ENCODE measurements at places on chromosomes 13 and 19.
A peak's percentile ranks its signal among the peaks of the same experiment; 100 is the strongest.

- DNase-seq = no peak
Measured at GRCh38 chr13:48708764-48709163, 55.0 kb downstream of the CYSLTR2 start.

DNA sequence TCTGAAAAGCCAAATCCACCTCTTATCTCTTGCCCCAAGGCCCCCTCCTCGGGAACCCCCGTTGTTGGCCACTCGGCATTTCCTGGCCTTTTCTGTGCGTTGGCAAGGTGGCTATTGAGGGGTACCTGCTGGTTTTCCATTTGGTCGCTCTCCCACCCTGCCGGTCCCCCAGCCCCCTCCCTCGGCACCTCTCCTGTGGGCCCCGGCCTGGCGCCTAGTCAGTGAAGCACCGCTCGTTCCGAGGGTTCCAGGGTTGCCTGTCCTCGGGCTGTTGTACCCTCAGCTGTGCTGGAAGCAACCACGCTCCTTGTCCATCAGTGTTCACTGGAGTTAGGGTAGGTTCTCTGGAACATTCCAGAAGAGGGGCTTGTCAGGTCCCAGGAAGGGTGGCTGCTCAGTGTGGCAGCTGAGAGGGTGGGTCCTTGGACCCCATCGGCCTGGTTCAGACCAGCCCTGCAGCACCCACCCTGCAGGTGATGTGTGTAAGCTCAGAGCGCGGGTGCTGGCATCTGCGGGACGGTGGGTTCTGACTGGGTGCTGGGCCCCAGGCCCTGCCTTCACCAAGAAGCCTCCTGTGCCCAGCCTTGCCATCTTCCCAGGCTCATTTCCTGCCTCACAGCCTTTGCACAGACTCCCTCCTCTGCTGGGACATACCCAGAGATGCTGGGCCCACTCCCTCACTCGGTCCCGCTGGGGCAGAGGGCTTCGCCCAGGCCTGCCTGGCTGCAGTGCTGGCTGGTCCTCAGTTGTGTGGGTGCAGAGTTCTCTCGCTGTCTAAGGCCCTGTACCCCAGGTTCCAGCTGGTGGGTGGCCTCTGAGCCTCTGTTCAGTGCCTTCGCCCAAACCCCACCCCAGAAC, 21.3 kb downstream of the NKPD1 start:
- no peak for DNase-seq

DNA sequence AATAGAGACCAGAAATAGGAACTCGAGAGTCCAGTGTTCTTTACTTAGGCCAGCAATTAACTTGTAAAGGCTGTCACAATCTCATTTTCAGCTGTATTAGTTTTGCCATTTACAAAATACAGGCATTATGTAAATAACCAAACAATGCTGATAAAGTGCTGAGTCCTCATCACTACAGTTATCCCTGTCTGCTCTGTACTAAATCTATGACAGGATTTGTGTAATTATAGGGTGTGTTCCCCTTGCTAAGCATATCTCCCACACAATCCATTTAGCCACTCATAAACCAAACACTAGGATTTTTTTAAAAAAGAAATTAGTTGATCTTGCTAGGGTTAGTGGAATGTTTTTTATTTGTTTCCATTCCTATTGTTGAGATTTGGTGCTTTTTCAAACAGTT, 23.2 kb downstream of the PDX1 start:
- no peak for DNase-seq

GRCh38 chr19:33211794-33212435, 13.7 kb downstream of the SLC7A10 start:
- no peak for DNase-seq

GRCh38 chr19:13150187-13150930, at the start of the genes IER2 and STX10:
Gene IER2 (plus strand): TSS chr19:13150411. CDS start chr19:13153187, 2,776 bp downstream.
Gene STX10 (minus strand): TSS chr19:13150375. CDS start chr19:13150173, 202 bp downstream.
- DNase-seq = peak; percentile 94

- DNase-seq = no peak
Measured at GRCh38 chr19:20472854-20473253, 92.7 kb downstream of the ZNF737 start.

GRCh38 chr13:45516757-45517156, 52.0 kb downstream of the COG3 start:
- DNase-seq = no peak

DNA sequence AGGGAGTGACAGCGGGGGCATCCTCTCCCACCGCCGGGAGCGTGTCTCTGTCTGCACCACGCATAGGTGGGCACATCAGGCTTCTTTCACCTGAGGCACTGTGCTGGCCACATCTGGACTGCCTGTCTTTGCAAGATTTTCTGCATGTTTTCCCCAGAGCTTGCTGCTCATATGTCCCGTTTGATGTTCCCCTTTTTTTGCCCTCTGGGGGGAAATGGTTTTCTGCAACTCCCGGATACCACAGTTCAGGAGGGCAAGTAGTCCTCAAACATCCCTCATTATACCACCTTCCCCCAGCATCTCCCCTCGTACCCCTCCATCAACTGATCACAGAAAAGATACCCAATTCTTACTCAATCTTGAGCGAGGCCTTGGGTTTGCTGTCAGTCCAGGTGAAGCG, 168.0 kb downstream of the PAN3 start:
- no peak for DNase-seq

DNA sequence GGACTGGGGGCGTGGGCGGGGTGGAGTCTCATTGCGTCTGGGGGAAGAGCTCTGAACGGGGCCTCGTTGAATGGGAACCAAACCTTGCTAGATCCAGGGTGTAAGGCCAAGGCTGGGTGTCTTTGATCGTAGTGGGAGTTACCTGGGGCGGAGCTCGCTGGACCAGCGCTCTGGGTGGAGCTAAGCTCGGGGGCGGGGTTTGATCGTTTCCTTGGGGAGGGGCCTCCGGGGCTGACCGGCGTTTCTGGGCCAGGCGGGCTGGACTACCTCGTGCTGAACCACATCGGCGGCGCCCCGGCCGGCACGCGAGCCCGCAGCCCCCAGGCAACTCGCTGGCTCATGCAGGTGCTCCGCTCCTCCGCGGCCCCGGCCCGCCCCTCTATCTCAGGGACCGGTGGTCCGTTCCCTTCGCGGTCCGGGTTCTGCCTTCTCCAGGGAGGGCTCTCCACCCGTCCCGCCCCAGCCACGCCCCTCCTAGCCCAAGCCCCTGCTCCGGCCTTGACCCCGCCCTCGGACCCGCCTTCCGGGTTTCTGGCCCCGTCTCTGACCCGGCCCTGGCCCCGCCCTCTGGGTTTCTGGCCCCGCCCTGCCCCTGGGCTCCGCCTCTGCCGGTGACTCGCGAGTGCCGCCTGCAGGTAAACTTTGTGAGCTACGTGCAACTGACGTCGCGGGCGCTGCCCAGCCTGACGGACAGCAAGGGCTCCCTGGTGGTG, 3.3 kb upstream of the RPL36 start:
- peak; percentile 100 for DNase-seq

- DNase-seq = no peak
Measured at GRCh38 chr13:21898459-21898858, 227.6 kb downstream of the FGF9 start.

DNA sequence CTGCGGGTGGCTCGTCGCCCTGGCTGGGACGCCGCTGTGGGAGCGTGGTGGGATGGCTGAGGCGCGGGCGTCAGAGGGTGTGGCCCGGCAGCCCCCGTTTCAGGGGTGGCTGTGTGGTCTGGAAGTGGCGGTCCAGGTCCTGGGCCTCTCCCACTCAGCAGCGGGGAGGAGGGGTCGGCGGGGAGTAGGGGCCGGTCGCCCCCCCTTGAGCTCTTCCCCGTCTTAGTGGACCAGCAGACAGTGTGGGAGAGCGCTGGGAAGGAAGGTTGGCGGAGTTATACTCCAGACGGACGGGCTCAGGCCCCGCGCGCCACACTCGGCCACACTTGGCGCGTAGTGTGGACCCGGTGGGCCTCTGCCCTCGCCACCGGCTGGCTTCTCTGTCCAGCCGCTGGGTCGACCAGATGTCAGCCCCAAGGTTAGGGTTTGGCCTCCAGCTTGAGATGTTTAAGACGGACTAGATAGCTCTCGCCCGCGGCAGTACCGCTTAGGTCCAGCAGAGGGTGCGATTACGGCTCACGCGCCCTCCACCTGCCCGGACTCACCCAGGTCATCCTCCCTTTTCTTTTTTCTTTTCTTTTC, 21.7 kb upstream of the ZNF429 start:
- DNase-seq = peak; percentile 79

DNA sequence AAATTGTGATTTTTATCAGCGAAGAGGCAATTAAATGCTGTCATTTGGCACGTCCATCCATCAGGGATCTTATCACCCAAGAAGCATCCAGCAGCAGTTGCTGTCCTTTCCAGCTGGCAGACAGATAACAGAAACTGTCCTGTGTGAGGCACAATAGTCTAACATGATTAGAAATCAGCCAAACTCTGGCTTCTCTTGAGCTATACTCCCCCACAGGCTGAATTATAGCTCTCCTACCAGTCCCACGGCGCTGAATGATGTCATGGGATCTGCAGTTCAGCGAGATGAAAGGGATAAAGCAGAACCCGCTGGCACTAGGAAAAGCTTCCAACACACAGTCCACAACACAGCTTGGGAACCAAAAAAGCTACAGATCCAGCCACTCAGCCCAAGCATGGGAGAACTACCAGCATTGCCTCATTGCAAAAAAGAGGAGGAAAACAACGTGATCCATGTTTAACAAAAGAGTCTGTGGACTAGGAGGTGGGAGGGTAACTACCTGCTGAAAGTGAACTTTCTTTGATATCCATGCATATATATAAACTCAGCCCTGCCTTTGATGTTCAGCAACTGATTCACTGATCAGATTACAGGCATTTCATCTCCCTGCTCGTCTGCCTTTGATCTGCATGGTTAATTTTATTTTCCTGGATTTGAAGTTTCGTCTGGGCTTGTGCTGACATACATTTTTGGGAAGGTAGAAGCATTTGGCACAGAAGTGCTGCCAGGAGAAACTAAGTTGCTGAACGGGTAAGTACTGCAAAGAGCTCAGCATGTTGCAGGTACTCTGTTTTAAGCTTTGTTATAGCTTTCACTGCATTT, at the start of gene TNFRSF19:
Gene TNFRSF19, plus strand, starts transcription at position 314 of the 822 bp plus-strand sequence. CDS start 19,772 bp downstream, outside the sequence.
- DNase-seq = no peak

- no peak for DNase-seq
Measured at GRCh38 chr13:32676242-32676641, 90.0 kb downstream of the PDS5B start.

DNA sequence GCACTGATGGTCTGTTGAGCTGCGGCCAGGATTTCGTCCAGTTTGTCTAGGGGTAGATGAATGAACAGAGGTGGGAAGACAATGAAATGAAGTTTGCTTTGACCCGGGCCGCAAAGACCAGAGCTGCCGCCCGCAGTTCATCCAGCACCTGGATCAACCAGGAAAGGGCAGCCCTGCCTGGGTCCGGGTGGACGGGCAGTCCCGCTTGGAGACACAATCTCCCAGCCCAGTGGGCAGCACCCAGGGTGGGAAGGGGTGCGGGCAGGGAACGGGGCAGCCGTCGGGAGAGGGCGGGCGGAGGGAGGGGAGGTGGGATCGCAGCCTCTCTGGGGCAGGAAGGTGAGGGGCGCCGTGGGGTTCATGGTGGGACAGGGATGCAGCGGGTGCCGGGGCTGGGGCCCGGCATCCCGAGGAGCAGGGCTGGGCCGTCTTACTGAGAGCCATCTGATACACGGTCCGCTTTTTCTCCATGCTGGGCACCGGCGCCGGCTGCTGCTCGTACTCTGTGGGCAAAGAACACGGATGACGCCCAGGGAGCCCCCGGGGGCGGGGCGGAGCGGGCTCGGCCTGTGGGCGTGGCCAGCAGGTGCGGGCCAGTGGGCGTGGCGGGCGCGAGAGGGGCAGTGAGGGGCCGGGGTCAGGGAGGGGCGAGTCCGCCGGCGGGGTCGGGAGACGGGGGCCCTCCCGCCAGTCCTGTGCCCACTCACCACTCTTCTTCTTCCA, 33.1 kb downstream of the SHANK1 start:
- no peak for DNase-seq

- no peak for DNase-seq
Measured at GRCh38 chr19:447816-448560, 12.8 kb downstream of the SHC2 start.

DNA sequence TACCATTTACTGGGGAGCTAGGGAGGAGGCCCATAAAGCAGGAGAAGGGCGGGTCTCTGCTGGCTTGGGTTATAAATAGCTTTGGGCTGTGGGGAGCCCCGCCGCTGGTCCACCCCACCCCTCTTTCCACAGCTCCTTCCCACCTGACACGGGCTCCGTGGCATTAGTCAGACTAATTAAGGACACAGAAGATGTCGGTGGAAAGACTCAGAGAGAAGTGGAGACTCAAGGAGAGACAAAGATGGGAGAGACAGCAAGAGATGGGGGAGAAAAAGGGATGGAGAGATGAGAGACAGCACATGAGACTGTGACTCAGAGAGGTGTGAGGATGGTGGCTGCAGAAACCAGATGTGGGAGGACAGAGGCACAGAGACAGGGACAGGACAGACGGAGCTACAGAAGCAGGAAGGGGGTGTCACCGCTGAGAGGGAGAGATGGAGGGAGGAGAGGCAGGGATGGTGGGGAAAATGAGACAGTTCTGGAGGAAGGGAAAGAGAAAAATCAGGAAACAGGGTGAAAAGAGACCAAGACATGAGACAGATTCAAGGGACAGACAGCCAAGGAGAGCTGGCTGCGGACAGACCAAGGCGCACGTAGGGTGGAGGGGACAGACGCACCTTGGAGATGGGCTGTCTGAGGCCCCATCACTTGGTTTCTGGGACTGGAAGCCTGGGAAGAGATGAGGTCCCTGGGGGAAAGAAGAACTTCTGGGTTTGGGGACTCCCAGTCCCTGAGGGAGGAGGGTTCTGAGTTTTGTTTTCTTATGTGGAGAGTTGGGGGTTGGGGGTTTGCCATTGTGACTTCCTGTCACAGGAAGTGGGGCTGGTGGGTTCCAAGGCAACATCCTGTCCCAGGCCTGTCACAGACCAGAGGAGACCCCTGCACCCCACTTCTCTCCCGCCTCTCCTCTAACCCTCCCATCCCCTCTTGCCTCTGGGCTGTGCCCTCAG, 4.1 kb downstream of the ARHGEF1 start:
- DNase-seq = peak; percentile 57

GRCh38 chr19:38773469-38774177, at the start of gene LGALS7:
Gene LGALS7 (minus strand): TSS chr19:38773517. CDS start chr19:38773492, 25 bp downstream.
- no peak for DNase-seq

- DNase-seq = no peak
Measured at GRCh38 chr13:63873936-63874335, 2458.3 kb upstream of the PCDH20 start.

GRCh38 chr19:4368128-4368820, 24.9 kb downstream of the MPND start:
- no peak for DNase-seq

All from stimulated activated CD4-positive, alpha-beta T cell treated with anti-CD3 and anti-CD28 coated beads, Interleukin-2, amount 100 ng/mL, for 24 hours (primary cell).